CD4-positive, CD25-positive, alpha-beta regulatory T cell (primary cell): ENCODE measurements at places on chromosomes 4 and X.

DNA sequence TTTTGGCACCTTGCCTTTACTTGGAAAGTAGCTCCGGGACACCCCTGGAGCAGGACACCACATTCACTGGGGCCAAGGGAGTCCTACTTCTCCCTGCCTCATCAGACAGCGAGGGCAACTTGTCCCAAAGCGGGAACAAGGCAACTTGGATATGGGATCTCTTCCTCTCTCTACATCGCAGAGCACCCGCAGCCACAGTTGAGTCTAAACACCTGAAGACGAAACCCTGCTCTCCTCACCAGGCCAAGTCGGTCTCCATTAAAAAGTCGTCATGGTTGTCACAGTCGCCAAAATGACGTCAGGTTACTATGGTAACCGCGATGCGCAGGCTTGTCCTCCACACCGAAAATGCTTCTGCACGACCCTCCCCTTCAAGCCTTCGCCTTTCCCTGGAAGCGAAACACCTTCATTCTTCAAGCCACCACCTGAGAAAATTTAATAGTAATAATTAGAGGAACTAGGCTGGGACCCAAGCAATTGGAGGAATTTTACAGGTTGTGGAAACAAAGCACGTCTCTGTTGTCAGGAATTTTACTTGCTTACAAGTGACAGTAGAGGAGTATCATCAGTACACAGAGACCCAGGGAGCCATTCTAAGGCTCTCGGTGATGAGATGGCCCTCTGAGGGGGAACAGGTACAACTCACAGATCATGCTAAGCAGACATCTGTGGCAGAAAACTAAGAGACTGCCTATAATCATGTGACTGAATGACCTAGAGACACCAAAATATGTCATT is 30.5 kb upstream of the TCEAL4 start:
- no peaks in the 10 kb centered on the region for H3K4me1 ChIP-seq
- no peak overlapping the region for H3K27ac ChIP-seq
- H3K4me3 ChIP-seq = peak overlapping the region; percentile 75
- H3K36me3 ChIP-seq = no peaks in the 10 kb centered on the region

DNA sequence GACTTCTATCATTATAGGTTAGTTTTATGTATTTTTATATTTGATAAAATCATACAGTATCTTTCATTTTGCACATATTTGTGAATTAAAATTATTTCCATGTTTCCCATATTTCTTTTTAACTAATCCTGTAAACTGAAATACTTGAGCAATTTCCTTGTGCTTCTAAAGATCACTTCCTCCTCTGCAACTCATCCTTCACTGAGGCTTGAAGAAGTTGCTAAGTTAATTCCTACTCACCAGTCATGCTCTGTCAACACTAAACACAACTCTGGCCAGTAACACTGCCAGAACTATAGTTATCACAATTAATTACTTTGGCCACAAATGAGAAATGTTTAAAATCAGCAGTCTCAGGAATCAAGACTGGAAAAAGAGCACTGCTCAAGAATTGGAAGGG is 6.7 kb downstream of the SPATA4 start:
- H3K27ac ChIP-seq = no peak overlapping the region
- H3K4me3 ChIP-seq = no peak overlapping the region
- DNase-seq = no peak
- H3K36me3 ChIP-seq = no peaks in the 10 kb centered on the region
- H3K27me3 ChIP-seq = peaks cover 38% of the 10 kb centered on the region
- H3K4me1 ChIP-seq = no peaks in the 10 kb centered on the region

DNA sequence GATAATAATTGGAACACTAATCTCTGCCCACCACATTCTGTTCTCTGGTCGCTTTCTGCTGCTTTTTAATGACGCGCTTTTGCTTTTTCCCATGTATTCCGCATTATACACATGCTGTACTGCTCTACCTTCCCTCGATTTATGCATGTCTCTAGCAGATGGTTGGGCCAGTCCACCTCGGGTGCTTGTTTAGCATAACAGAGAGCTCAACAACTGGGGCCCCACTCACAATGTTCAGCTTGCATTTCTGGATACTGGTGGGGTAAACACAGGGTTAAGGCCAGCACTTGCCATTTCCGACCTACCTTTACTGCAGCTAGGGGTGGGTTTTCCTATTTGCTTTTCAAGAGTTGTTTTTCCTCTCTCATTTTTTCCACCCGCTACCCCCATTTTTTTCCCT is 255.8 kb downstream of the SOX3 start:
- no peak overlapping the region for H3K27ac ChIP-seq
- H3K27me3 ChIP-seq = no peaks in the 10 kb centered on the region
- H3K36me3 ChIP-seq = no peaks in the 10 kb centered on the region
- no peak overlapping the region for H3K4me3 ChIP-seq

DNA sequence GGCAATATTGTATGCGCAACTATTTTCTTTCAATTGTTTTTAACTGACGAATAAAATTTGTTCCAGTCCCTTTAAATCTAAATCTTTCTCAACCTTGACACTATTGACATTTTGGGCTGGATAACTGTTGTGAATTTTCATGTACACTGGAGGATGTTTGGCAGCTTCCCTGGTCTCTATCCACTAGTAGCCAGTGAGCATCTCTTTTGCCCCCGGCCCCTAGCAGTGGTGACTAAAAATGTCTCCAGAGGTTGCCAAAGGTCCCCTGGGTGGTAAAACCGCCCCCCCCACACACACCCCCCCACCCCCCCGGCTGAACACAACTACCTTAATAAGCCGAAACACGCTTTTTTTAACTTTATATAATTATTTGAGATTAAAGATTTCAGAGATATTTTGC is 514 bp downstream of the FANCB start:
- H3K4me3 ChIP-seq = peak overlapping the region; percentile 78
- no peaks in the 10 kb centered on the region for H3K27me3 ChIP-seq
- peak overlapping the region; percentile 74 for H3K27ac ChIP-seq
- DNase-seq = peak; percentile 2
- peaks cover 14% of the 10 kb centered on the region for H3K4me1 ChIP-seq
- H3K36me3 ChIP-seq = no peaks in the 10 kb centered on the region

GRCh38 chrX:119488749-119489148 is 20.5 kb downstream of the SLC25A5 start:
- peak; percentile 31 for DNase-seq
- no peaks in the 10 kb centered on the region for H3K4me1 ChIP-seq
- no peaks in the 10 kb centered on the region for H3K36me3 ChIP-seq

DNA sequence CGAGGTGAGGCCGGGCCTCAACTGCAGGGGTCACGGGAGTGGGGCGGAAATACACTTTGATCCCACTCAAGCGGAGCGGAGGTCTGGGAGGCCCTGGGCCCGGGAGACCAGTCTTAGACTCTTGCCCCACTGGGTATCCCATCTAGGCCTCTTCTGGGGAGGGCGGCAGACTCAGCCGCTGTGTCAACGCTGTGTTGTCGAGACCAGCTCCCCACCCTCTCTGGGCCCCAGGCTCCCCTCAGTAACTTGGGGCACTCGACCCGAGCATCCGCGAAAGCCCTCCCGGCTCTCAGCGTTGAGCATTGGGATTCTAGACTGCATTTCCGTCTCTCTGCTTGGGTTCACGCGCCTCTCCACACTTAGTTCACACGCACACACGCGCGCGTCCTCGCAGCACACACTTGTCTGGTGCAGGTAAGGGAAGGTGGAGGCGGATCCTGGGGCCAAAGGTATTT is 1.7 kb downstream of the NKX3-2 start:
- peaks cover 41% of the 10 kb centered on the region for H3K27me3 ChIP-seq
- peaks cover 68% of the 10 kb centered on the region for H3K4me1 ChIP-seq
- H3K36me3 ChIP-seq = no peaks in the 10 kb centered on the region
- no peak for DNase-seq
- H3K4me3 ChIP-seq = no peak overlapping the region
- no peak overlapping the region for H3K27ac ChIP-seq

DNA sequence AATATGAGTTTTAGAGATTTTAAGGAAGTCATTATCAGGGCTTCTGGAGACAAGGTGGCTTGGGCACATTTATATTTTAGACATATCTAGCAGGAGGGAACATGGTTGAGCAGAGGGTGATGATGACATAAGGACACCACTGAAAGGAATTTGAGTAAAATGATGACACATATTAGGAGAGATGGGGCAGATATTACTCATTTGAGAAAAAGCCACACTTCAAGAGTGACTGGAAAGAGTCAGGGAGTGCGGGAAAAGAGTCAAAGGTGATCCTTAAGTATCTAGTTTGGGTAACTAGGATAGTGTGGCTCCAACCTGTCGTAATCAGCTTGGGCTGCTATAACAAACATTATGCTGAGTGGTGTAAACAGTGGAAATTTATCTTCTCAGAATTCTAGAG is 377.7 kb downstream of the PACRGL start:
- H3K27me3 ChIP-seq = no peaks in the 10 kb centered on the region
- H3K4me1 ChIP-seq = no peaks in the 10 kb centered on the region
- no peak overlapping the region for H3K4me3 ChIP-seq
- no peak for DNase-seq
- no peak overlapping the region for H3K27ac ChIP-seq

DNA sequence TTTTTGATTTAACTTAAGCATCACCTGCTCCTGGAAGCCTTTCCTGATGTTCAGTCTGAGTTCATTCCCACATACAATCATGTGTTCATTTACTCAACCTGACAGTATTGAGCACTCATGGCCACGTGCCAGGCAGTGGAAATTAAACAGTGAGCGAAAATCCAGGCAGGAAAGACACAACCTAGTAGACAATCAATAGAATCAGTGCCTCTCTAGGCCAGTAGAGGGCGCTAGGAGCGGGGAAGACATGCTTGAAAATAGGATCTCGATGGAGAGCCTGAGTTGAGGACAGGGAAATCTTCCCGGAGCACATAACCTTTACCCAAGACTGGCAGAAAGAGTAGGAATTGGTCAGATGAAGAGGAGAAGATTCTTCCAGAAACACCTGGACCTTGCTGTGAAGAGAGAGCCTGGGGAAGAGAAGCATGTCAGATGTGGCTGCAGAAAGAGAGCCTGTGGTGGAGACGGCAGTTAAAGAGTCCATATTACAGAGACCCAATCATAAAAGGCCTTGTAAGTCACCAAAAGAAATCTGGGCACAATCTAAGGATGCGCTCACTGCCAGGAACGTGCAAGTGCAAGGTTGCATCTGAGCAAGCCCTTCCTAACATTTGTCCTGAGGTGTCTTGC is 103.5 kb downstream of the LDB2 start:
- no peak overlapping the region for H3K4me3 ChIP-seq
- no peak overlapping the region for H3K27ac ChIP-seq
- no peaks in the 10 kb centered on the region for H3K36me3 ChIP-seq

DNA sequence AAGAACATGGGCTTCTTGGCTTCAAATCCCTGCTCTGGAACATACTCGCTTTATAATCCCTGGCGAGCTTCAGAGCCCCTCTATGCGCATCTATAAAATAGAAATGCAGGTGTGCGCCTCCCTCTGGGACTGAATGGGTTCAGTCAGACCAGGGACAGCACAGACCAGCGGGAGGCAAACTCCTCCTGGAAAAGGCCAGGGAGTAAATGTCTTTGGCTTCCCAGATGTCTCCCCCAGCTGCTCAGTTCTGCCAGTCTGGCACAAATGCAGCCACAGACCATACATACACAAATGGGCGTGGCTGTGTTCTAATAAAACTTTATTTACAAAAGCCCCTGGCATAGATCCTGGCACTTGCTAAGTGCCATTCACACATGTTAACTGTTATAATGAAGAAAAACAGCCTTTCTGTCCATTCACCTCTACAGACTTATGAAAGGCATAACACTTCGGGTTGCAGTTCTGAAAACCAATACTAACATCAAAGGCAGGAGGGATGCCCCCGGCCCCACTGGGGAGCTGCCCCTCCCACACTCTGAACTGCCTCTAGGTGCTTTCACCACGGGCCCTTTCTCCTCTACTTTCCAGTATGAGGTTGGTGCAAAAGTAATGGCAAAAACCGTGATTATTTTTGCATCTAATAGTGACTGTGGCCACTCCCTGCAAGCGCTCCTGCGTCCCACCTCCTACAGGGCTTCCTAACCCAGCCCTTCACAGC is 4.6 kb downstream of the JAKMIP1 start:
- H3K4me3 ChIP-seq = no peak overlapping the region
- H3K27ac ChIP-seq = no peak overlapping the region
- peaks cover 7% of the 10 kb centered on the region for H3K36me3 ChIP-seq
- H3K27me3 ChIP-seq = no peaks in the 10 kb centered on the region
- no peak for DNase-seq

GRCh38 chr4:89469930-89470375 is 162.4 kb upstream of the GPRIN3 start:
- no peaks in the 10 kb centered on the region for H3K36me3 ChIP-seq
- peak; percentile 81 for DNase-seq
- peaks cover 7% of the 10 kb centered on the region for H3K4me1 ChIP-seq
- peak overlapping the region; percentile 62 for H3K4me3 ChIP-seq
- no peak overlapping the region for H3K27ac ChIP-seq

- no peak for DNase-seq
- H3K4me3 ChIP-seq = no peak overlapping the region
- H3K4me1 ChIP-seq = no peaks in the 10 kb centered on the region
- peaks cover 1% of the 10 kb centered on the region for H3K27me3 ChIP-seq
- H3K36me3 ChIP-seq = no peaks in the 10 kb centered on the region
Observed at GRCh38 chr4:79764120-79764519, 308.9 kb downstream of the ANTXR2 start.

DNA sequence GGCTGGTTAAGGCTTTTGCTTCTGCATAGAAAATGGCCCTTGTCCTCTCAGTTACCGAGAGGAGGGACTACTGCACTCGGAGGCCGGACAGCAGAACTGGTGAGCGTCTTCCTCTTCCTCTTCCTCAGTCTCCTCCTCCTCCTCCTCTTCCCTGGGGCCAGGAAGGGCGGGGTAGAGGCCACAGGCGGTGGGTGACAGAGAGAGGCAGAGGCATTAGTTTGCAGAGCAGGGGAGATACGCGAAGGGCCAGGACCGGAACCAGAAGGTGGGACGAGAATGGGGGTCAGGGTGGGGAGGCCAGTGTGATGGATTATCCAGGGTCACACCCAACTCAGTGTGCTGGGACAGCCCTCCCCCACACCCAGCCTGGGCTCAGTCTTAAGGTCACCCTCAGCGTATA is 14.5 kb downstream of the IQSEC2 start:
- H3K27me3 ChIP-seq = no peaks in the 10 kb centered on the region
- no peaks in the 10 kb centered on the region for H3K36me3 ChIP-seq
- H3K4me3 ChIP-seq = no peak overlapping the region
- no peak for DNase-seq
- no peak overlapping the region for H3K27ac ChIP-seq
- H3K4me1 ChIP-seq = no peaks in the 10 kb centered on the region

- no peak for DNase-seq
- no peak overlapping the region for H3K4me3 ChIP-seq
- H3K27me3 ChIP-seq = no peaks in the 10 kb centered on the region
- H3K4me1 ChIP-seq = no peaks in the 10 kb centered on the region
- H3K36me3 ChIP-seq = no peaks in the 10 kb centered on the region
Observed at GRCh38 chrX:43176686-43177085, 398.7 kb upstream of the PPP1R2C start.

DNA sequence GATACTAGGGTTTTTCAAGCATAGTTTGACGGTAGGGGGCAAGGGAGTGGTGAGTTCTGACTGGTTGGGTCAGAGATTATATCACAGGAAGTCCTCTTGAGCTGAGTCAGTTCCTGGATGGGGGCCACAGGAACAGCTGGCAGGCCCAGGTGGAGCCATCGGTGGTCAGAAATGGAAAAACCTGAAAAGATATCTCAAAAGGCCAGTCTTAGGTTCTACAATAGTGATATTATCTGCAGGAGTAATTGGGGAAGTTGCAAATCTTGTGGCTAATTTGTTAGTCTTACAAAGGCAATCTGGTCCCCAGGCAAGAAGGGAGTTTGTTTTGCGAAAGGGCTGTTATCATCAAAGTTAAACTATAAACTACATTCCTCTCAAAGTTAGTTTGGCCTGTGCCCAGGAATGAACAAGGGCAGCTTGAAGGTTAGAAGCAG is 159.3 kb downstream of the PTCHD1 start:
- H3K4me3 ChIP-seq = no peak overlapping the region
- H3K4me1 ChIP-seq = no peaks in the 10 kb centered on the region
- no peak overlapping the region for H3K27ac ChIP-seq
- DNase-seq = peak; percentile 1
- H3K27me3 ChIP-seq = no peaks in the 10 kb centered on the region
